ENCODE measurements at places on chromosomes 3 and 15.

- DNase-seq, result peak; percentile 31
Observed at GRCh38 chr3:17009826-17010225, 125.1 kb downstream of the PLCL2 start.

DNA sequence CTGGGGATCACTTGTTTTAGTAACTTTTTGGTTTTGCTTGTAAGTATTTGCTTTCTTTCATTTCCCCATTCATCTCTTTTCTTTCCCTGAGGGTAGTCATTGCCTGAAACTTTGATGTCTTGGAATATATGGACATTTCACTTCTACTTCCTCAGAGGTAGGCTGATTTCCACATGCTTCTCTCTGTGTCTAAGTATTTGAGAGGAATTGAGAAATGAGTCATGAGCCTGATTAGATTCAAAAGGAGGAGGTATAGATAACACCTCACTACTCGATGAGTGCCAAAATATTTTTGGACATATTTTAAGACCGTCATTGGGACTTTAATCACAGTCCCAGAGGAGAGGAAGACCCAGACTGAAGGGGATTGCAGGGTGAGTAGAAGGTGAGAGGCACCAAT is 480.1 kb upstream of the SGO1 start:
- DNase-seq, result no peak

GRCh38 chr3:7307410-7307809 is 446.5 kb downstream of the GRM7 start:
- peak; percentile 2 for DNase-seq

DNA sequence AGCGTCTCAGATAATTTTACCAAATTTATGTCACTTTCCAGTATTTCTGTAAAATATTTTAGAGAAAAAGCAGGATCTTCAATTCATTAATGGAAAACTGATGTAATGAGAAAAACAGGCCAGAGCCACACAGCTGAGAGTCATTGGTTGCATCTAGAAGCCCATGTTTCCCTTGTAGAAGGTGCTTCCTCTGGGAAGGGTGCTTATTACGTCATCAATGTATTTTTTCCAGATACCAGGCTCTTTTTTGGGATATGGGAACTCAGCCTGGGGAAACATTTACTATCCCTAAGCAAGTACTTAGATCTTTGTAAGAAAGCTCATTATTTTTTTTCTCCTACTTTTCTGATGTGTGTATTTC is 89.1 kb upstream of the PHLDB2 start:
- DNase-seq, result no peak

DNA sequence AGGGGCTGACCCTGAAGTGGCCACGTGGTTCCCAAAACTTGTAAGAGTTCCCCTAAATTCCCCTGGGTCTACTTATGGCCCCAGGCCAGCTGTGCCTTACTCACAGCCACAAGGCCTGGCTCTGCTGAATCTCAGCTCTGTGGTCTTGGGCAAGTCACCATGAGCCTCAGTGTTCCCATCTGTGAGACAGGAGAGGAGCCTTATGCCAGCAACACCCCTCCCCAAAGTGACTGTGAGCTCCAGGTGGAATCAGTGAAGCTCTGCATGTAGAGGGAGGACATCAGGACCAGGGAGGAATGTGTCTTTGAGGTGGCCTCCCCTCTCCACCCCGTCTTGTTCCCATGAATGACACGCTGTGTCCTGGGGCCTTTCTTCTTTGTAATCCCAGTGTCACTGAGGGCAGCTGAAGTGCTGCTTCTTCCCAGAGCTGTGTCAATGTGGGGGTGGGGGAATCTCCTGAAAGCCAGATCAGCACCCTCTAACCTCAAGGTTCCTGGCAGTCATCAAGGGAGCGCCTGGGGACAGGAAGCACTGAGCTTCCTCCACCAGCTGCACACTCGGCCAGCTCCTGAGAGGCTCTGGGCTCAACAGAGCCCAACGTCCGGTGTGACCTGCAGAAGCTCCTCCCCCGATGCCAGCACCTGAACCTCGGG is 258.9 kb downstream of the UACA start:
- peak; percentile 83 for DNase-seq

- no peak for DNase-seq
Observed at GRCh38 chr15:67784090-67784781, 41.1 kb upstream of the SKOR1 start.

GRCh38 chr3:16101295-16102186 is 72.9 kb upstream of the GALNT15 start:
- peak; percentile 31 for DNase-seq

DNA sequence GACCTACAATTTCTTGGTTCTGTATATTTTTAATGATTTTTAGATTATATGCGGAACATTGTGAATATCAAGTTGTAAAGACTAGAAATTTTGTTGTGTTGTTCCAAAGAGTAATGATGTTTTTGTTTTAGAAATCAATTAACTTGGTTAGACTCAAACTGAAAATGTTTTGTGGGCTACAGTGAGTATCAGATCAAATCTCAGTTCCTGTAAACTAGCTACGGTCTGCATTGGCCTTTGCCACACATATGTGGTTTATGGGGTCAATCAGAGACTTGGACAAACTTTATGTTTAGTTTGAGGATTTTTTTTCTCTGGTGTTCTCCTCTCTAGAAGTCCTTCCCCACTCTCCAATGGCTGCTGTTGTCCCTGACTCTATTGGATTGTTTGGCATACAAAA is 308.0 kb upstream of the THRB start:
- DNase-seq, result no peak

DNA sequence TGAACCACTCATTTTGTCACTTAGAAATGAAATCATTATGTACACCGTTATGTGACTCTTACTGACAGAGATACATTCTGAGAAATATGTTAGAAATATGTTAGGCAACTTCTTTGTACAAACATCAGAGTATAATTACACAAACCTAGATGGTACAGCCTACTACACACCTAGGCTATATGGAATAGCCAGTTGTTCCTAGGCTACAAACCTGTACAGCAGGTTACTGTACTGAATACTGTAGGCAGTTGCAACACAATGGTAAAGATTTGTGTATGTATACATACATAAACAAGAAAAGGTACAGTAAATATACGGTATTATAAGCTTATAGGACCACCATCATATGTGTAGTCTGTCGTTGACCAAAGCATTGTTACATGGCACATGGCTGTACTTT is 3.7 kb downstream of the SACM1L start:
- DNase-seq, result no peak

GRCh38 chr3:104873331-104873730 is 493.4 kb upstream of the ALCAM start:
- DNase-seq, result peak; percentile 52

DNA sequence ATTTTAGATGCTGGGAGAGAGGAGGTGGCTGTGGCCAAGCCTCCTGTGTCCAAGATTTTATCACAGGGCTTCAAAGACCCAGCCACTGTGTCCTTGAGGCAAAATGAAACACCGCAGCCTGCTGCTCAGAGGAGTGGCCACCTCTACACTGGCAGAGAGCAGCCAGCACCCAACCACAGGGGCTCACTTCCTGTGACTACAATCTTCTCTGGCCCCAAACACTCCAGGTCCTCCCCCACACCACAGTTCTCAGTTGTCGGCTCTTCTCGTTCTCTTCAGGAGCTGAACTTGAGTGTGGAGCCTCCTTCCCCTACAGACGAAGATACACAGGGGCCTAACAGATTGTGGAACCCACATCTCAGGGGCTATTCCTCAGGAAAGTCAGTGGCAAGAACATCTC is 45.6 kb downstream of the CDAN1 start:
- DNase-seq, result no peak

DNA sequence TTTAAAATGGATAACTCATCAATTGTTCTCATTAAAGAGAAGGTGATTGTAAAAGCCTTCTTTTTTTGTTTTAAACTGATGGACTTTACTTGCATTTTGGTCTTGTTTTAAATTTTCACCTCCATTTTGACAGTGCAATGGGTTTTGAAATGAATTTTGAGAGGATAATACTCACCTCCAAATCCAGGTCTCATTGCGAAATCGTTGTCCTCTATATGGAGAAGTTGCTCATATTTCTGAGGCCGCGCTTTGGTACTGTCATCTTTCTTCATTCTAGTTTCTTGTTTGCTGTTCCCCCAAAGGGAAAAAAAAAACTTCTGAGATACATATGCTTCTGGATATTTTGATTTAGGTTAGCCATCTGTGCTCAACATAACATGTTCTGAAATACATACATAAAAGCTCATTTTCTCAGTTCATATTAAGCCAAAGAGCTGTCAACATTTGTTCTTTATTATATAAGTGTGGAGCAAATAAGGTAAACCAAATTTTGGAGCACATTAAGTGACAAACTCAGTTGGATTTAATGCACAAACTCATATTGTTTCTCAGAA is 9.6 kb downstream of the GABRR3 start:
- no peak for DNase-seq

- DNase-seq, result peak; percentile 58
Observed at GRCh38 chr3:106957029-106957428, 420.2 kb upstream of the CCDC54 start.

DNA sequence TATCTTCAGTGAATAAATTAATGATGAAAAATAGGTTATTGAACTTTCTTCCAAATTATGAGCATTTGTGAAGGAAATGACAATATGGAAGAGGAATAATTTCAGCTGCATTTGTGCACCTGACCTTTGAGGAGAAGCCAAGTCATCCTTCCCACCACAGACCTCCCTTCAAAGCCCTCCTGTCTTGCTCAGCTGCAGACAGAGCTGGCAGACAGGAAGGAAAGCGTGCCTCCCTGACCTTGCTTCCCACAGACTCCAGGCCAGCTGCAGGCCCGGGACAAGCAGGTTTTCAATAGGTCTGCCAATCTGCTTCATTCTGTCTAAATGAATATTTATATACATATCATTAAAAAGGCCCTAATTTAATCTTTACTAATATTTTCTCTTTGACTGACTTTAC is 152.9 kb upstream of the RBMS3 start:
- DNase-seq, result no peak

- no peak for DNase-seq
Observed at GRCh38 chr3:72580246-72580756, 267.9 kb downstream of the SHQ1 start.

GRCh38 chr3:106013971-106014370 is 145.2 kb upstream of the CBLB start:
- peak; percentile 91 for DNase-seq

- DNase-seq, result peak; percentile 90
Observed at GRCh38 chr3:117622171-117622841, 912.7 kb downstream of the TUSC7 start.

DNA sequence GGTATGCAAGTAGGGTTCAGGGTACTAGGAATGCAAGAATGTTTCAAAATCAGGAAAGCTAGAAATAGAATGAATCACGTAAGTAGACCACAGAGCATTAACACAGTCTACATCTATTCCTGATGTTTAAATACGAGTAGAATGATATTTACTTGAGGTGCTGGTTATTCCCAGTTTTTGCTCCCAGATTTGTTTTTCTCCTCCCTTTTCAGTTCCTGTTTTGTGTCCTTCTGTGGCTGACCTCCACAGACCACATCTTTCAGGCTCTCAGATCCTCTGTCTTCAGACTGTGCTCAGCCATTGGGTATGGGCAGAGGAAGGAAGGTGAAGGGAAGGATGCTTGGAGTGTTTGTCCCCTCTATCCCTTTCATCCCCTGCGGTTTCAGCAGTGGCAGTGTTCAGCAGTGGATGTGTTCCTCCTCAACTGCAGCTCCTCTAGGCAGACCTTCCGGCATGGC is 276.6 kb downstream of the ZNF621 start:
- no peak for DNase-seq

- DNase-seq, result peak; percentile 24
Observed at GRCh38 chr15:29045717-29046116, 159.9 kb downstream of the APBA2 start.

DNA sequence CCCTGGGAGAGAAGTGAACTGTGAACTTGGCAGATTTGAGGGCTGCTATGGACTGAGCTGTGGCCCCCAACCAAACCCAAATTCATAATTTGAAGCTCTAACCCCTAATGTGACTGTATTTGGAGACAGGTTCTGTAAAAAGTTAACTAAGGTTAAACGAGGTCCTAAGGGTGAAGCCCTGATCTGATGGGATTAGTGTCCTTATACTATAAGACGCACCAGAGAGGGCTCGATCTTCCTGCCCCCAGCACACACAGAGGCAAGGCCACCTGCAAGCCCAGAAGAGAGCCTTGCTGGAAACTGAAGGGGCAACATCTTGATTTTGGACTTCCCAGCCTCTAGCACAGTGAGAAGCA is 34.0 kb downstream of the TKT start:
- DNase-seq, result no peak

DNA sequence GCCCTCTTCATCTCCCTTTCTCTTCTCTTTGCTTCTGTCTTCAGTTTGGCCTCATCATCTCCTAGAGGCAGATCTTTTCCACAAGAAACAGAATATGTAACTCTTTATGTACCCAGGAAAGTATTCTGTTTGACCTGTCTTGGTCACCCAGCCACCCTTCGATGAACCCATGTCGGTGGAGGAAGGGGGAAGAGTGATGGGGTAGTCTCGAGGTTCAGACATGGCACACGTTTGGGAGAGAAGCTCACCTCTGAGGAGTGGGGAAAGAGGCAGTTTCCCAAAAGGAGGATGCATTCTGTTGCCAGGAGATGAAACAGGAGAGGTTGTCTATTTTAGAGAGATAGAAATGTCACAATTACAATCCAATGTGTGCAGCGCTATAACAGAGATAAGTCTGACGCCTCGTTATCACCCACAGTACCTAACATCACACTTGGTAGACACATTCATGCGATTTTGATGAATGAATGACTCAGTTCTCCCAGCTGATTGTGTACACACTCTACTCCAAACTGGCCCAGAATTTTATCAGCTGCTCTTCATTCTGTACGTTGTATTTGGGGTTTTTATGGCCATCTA is 722 bp upstream of the CCDC50 start:
- no peak for DNase-seq

GRCh38 chr3:47406762-47407149 is 25.9 kb downstream of the PTPN23 start:
- DNase-seq, result no peak

DNA sequence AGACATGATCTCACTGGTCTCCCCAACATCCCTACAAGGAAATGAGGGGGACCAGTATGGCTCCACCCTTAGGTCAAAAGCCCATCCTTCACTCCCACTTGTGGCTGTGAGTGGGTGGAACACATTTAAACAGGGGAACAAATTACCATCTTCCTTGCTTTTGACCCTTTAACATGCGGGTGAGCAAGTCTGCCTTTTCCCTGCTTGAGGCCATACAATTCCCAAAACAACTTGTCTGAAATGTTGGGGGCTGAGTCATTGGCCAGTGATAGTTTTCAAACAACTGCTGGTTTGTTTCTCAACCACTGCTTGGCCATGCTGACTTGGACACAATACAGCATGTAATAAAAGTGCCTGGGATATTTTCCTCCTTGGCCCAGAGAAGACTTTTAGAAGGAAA is 39.6 kb downstream of the COL8A1 start:
- DNase-seq, result peak; percentile 75

- DNase-seq, result no peak
Observed at GRCh38 chr3:69196876-69197275, 74.5 kb upstream of the LMOD3 start.

- DNase-seq, result no peak
Observed at GRCh38 chr3:57161915-57162314, 3.2 kb downstream of the IL17RD start.

Data from fibroblast of skin of right quadriceps (primary cell).